ENCODE measurements at places on chromosomes 2 and 18.

DNA sequence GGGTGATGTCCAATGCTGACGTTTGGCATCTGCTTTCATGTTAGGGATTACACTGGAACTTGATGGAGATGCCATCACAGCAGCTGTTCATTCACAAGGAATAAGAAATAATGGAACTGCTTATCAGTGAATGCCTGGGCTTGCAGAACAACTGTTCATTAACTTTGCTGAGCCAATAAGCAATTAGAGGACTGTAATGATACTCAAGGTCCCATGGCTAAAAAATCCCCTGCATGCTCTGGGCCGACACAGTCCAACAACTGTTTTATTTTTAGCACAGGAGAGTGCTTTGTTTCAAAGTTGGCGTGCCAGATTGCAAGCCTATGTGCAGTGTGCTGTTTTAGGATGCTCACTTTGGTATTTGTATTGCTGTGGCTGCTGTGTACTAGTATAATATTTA lies 408.0 kb upstream of the RGPD4 start:
- DNase-seq = no peak

DNA sequence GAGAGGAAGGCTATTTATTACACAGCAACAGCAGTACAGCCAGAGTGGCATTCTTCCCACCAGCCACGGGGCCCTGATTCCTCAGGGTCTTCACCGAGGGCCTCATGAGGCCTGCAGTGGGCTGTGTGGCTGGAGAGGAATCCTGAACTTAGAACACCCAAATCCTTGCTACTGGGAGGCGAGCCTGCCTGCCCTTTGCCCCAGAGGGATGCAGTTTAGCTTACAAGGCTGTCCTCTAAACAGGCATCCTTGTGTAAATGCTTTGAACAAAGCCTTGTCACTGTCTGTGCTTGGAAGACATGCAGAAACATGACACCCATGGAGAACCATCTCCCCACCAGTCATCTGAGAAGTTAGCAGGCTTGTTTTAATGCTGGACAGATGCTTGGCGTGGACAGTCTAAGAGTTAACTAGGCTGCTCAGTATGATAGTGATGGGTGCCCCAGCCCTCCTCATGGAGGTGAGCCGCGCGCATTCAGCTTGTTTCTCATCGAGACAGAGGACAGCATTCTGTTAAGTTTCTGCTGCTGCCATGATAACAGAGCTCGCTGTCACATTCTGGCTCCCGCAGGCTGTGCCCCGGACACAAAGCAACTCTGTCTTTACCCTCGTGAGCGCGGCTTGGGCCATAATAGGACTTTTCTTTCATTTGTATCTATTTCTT lies 42.9 kb downstream of the ADI1 start:
- no peak for DNase-seq

GRCh38 chr18:79950515-79951341 lies 725 bp downstream of the SLC66A2 start:
- no peak for DNase-seq

- DNase-seq = no peak
Measured at GRCh38 chr2:52477166-52477565, 1290.4 kb upstream of the CHAC2 start.

- DNase-seq = no peak
Measured at GRCh38 chr18:26546875-26547645, 1.3 kb downstream of the KCTD1 start.
